ENCODE measurements at places on chromosomes 13 and 19.

DNA sequence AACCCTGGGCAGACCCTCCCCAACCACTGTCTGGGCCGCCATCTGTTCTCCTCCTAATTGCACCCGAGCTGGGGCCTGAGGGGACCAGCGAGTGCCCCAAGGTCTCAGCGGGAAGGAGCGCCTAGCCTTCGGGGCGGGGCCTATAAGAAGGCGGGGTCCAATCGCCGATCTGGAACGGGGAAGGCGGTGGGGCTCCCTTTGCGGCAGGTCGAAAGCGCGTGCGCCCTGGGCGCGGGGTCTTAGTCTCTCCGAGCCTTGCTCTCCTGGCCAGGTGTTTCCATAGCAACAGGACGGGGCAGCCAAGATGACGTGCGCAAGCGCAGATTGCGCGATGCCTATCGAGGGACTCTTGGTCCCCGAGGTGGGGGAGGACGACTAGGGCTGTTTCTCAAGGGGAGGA, 2.8 kb downstream of the MAST1 start:
- DNase-seq: no peak

DNA sequence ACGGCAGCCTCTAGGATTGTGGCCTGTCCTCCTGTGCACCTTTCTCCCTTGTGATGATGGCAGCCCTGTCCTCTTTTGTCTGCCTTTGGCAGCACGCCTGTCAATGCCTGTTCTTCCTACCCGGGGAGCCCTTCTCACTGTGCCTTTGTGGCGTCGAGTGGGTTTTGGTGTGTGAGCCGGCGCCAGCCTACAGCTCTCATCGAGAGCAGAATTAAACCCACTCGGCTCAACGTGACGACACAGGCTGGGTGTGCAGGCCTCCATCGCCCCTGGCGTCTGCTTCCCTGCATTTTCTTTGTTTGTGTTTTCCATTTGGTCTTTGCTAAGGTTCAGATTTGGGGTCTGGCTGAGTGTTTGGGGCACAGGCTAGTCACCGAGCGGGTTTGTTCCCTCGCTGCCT, 34.4 kb downstream of the AP1M1 start:
- no peak for DNase-seq

- DNase-seq: no peak
Measured at GRCh38 chr19:574658-575526, 2.5 kb downstream of the BSG start.

DNA sequence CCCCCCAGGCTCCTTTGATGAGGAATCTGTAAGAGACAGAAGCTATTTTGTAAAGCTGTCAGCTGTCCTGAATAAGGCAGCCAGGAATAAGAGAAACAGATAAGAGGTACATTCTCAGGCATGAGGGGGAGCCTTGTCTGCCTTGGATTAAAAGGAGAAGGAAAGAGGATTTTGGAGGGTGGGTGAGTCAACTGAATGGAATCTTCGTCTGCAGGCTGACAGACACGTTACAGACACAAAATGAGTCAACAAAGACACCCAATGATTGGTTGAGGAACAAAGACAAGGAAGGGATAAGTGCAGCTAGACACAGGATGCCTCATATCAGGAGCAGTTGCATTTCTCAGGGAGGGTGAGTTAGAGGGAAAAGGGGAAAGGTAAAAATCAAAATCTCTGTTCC, 162.5 kb downstream of the OLFM4 start:
- no peak for DNase-seq

DNA sequence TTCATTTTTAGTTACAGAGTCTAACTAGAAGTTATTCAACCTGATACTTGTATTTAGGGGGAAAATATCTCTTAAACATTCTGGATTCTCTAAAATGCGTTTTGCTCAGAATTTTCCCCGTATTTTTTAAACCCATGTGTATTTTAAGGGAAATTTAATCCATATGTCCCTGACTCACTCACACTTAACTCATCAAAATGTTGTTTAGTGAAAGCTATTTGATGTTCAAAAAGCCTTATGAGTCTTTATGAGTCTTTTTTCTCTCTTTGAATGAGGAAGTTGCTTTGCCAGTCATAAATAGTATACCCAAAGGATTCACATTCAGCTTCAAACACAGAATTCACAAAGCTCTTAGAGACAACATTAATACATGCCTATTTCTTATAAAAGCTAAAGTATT, 16.4 kb downstream of the MAB21L1 start:
- DNase-seq: no peak

DNA sequence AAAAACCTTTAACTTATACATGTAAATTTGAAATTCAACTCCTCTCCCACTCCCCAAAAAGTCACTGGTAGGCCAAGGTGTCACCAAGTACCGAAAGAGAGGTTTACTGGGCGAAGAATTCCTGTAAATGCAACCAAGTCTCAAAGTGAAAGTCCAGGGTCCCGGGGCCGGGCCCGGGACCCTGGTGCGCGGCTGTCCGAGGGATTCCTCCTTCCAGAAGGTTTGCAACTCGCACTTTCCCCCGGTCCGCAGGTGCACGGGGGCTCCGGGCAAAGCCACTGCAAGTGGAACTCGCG, 1.1 kb downstream of the STK24 start:
- no peak for DNase-seq

- DNase-seq: no peak
Measured at GRCh38 chr19:45130888-45131615, 29.7 kb downstream of the NKPD1 start.

DNA sequence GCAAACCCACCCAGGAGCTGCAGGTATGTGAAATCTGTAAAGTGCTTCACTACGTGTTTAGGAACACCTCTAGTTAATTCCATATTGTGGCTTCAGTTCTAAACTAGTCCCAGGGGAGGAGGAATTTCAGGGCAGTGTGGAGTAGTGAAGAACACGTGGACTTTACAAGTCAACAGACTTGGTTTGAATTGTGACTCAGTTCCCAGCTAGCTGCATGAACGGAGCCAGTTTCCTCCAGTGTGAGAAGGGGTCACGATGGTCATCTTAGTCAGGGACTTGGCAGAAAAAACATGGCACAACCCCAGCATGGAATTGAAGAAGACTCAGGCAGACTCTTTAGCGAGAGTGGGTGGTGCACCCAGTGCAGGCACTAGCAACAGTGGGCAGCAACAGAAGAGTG, 175.7 kb upstream of the UBL3 start:
- no peak for DNase-seq

DNA sequence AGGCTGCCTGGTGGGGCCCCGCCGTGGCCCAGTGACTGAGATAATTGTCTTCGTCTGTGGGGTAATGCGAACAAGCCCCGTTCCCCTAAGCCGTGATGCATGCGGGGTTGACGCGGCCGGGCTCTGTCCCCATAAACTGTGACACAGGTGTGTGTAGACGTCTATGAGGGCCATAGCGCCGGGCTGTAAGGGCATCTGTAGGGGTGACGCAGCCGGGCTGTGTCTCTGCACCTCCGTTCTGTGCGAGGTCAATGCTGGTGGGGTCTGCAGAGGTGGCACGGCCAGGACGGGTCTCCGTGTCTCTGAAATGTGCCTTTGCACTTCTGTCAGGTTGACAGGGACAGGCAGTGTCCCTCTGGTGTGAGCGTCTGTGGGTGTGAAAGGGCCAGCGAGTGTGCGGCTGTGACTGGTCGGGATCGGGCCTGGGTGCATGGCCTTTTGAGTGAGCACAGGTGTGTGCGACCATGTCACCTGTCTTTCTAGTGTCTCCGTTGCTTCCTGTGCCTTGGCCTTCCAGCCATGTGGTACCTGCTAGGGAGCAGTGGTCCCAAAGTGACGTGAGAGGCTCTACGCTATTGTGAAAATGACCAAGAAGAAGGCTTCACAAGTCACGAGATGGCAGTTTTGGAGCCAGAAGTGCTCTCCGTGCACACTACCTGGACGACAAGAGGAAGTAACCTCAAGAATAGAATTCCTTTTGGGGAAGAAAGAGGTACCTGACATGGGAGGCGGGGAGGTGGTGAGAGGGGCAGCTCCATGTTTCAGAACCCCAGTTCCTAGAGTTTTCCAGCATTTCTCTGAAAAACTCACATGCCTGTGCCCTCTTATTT, 16.4 kb upstream of the ZNF331 start:
- no peak for DNase-seq

- DNase-seq: no peak
Measured at GRCh38 chr13:23631311-23632047, 61.3 kb downstream of the TNFRSF19 start.

DNA sequence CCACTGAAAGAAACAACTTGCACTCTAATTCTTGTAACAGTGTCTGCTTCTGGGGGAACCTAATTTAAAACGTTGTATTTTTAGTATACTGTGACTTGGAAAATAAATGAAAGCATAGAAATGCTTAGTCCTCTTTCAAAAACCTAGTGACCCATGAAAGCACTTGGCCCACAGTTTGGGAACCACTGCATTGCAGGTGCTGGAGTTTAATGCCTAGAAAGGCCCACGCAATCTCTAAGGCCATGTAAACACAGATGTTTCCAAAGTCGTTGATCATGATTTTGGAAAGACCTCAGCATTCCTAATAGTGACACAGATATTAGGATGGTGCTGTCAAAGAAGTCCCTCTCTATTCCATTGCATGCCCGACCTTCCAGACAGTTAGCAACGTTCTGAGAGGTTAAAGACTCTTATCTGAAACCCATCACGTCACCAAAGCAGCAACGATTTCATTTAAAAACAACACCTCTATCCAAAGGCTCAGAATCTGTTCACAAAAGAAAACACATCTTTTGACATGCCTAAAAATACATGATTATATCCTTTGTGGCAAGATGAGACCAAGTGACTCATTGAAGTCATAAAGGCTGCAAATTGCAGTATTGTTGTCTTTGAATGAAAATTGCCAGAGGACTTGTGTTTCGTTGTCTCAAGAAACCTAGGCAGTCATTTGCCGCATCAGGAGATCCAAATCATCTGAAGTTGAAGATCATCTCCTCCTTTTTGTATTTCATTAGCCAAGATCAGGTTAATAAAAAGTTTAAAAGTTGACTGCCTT, 328.0 kb upstream of the ZNF507 start:
- DNase-seq: no peak

- DNase-seq: no peak
Measured at GRCh38 chr19:50794074-50794875, 4.1 kb downstream of the ACP4 start.

- no peak for DNase-seq
Measured at GRCh38 chr13:113903912-113904311, 40.0 kb upstream of the GAS6 start.

DNA sequence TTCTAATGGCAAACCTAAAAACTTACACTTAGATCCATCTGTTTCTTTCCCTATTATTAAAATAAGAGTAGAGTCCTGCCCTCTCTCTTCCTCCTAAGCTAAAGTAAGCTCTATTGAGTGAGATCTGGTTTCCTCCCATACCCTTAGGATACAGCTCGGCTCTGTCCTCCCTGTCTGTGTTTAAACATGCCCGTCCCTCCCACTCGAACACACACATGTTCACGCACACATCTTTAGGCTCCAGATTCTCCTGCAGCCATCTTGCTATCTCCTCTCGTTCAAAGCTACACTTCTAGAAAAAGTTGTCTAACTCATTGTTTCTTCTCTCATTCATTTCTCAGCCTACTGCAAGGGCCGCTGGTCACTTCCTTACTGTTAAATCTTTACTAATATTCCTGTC, 15.1 kb upstream of the CEBPG start:
- DNase-seq: no peak

DNA sequence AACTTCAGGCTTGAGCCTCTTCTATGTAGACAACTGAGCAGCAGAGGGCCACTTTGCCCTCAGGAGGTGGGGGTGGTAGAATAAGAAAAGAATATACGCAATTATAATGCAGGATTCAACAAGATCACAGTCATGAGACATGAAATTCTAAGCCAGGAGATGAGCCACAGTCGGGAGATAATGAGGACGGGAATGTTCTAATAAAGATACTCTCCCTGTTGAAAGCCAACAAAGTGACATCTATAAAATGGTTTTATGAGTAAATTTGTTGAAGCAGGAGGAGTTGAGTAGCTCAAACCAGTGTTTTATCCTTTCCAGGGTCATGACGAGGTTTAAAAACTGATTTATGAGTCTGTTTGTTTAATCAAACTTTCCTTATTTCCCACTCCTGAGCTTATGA, 152.0 kb upstream of the SERP2 start:
- DNase-seq: no peak

- no peak for DNase-seq
Measured at GRCh38 chr19:44635581-44636438, 7.9 kb upstream of the PVR start.

DNA sequence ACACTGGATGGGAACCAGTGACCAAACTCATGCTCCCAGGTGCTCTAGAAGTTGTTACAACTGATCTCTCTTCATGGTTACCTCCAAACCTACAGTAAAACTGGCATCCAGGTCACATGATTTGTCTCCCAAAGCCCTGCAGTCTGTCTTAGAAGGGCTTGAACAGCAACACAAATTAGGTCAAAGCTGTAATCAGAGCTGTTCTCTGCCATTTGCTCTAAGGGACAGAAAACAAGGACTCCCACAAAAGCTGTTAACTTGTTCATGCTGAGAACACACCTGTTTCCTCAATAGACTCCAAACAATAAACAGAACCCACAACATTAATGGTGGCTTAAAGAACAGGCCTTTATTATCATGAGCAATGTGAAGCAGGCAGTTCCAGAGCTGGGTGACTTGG, 8.0 kb downstream of the ZNF671 start:
- no peak for DNase-seq

DNA sequence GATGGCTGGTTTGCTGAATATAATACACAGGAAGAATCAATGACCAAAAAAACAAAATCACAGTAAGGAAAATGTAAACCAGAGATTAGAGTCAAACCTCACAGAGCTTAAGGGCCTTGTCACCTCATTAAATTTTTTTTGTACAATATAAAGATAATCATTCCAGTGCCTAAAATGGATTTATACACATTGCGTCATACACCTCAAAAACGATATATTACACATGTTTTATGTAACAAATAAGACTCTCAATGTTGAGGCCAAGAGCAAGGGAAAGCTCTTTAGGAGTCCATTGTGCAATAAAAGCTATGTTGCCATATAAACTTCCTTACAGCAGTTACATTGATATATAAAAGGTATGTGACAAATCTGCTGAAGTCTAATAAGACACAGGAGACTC, 856.7 kb upstream of the SLITRK1 start:
- no peak for DNase-seq

GRCh38 chr13:23432626-23433025, 876 bp downstream of the SACS start:
- DNase-seq: no peak

DNA sequence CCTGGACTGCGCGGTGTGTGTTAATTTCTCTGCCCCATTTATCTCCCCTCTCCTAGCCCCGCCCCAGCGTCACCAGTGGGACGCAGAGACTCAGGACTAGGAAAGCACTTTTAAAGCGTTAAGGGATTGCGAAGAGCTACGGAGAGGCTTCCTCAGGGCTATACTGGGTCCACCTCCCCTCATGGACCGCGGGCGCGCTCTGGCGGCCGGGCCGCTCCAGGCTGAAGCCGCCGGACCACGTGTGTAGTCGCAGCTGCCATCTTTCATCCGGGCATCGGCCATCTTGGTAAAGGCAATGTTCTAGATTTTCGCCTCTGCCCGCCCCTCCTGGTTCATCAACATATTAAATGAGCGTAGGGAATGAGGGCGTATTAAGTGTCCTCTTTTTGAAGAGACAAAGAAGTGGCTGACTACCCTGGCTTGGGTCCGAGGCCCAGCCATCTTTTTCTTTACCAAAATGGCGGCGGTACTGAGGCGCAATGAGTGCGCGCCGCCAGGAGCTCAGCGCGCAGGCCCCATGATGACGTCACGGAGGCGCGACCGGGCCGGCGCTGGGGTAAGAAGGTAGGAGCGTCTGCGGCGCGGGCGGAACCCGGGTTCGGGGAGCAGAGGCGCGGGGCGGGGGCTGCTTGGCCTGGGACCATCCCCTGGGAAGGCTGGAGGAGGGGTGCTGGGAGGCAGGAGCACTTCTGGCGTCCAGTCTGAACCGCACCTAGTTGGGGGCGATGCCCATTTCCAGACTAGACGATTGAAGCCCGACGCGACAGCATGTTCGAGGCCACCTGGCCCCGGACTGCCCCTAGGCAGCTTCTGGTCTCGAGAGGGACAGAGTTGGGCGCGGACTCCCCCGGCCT, at the start of gene CCDC124:
CCDC124 (plus strand) TSS at position 531 of the 854 bp plus-strand sequence. CDS start 3,406 bp downstream, outside the sequence.
- peak; percentile 80 for DNase-seq
